OCI-M1 (cell line): ENCODE measurements at places on chromosomes 5 and 9.

DNA sequence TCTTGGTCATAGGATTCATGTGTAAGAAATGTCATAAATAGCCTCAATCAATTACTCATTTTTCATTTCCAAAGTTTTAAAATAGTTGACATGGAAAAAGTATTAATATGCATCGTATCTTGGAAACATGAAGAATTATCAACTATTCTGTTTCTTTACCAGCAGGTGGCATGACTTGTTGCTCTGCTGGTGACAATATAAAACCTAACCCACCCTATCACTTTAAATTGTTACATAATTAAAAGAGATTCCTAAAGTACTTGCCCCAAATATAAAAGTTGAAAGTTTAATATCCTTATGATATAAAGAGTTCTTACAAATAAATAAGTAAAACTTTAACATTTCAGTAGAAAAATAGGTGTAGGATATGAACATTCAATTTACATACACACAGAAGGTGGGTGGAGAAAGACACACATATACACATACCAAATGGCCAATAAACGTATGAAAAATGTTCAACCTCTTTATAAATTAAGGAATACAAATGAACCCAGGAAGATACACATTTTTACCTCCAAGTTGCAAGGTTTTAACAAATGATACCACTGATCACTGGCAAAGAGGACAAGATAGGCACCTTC, 30.6 kb downstream of the MAP1B start:
- peak; percentile 52 for DNase-seq

DNA sequence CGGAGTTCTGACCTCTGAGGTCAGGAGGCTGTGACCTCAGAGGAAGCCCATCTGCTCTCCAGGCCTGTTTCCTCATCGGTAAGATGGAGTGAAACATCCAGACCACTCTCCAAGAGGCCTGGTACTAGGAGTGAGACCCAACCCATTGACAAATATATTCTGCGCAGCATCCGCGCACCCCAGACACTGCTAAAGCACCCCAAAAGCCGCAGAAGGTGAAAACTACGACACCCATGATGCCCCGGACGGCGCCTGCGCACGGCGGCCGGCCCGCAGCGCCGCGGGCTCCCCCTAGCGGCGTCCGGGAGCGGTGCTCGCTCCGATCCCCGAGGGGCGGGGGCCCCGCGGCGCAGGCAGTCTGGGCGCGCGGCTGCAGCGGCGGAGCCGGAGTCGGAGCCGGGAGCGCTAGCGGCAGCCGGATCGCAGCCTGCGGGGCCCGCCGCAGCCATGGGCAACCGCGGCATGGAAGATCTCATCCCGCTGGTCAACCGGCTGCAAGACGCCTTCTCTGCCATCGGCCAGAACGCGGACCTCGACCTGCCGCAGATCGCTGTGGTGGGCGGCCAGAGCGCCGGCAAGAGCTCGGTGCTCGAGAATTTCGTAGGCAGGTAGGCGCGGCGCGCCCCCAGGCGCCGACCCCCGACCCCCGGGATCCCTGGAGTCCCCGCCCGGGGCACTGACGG, at the start of gene DNM1:
Gene DNM1 (plus strand): TSS at position 356 of the 683 bp plus-strand sequence. CDS start 92 bp downstream, at position 448.
- DNase-seq = peak; percentile 86

DNA sequence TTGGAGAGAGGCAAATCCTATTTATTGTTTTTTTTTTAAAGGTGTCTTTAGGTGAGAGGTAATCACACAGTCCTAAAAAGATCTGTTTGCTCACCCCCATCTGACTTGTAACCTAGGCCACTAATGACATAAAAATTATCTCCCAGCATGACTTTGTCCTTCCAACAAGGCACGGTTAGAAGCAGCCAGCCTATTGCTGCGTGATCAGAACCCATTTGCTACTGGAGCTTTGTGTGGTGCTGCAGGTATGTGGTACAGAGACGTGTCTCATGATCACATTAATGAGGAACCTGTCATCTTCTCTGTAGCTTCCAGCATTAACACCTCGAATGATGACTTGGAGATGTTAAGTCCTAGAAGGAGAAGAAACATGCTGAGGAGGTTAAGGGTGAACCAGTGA, 555.8 kb upstream of the TLE4 start:
- DNase-seq = no peak

DNA sequence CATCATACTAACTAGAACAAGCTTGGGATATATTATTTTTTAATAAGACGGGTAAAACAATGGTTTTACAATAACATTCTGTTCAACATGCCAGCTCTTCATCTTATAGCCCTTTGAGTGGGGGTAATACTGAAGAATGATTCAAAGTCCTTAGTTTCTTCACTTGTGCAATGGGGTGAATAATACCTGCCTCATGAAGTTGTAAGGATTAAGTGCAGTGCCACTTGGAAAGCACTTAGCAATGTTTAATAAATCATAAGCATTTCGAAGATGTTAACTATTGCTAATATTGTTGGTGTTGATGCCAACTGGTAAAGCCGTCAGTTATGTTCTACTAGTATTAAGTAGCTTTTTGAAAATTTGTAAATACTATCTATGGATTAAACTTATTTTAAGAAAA, 38.0 kb downstream of the TNPO1 start:
- DNase-seq = no peak

- no peak for DNase-seq
Observed at GRCh38 chr9:126591922-126592321, 21.8 kb upstream of the LMX1B start.

DNA sequence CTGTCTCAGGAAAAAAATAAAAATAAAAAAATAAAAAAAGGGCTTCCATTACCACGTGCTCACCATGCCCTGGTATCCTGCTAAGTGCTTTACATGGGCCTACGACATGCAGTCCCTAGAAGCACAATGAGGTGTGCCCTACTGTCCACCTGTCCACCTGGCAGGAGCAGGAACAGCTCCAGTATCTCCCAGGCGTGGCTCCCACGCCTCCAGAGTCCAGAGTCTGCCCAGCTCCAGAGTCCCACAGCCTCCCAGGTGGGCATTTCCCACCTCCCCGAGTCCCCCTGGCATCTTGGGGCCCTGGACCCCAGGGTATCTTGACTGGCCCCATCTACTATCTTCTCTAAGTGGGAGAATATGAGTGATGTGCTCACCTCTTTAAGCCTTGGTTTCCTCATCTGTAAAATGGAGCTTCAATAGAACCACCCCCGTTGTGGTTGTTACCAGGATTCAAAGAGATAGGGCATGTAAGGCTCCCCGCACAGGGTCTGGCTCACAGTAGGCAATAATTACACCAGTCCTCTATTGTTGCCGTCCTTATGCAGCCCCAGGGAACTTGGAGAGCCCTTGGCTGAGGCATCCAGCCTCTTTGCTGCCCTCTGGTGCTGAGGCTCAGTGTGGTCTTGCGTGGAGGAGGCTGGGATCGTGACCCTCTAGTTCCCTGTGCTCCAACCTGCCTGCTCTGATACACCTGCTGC, 8.9 kb downstream of the CXCL14 start:
- peak; percentile 28 for DNase-seq

- no peak for DNase-seq
Observed at GRCh38 chr5:59236986-59237385, 654.1 kb downstream of the RAB3C start.

- peak; percentile 2 for DNase-seq
Observed at GRCh38 chr5:140833993-140834392, at the start of gene PCDHA7. PCDHA7 (plus strand) TSS chr5:140834269; CDS start chr5:140834384, 115 bp downstream.

GRCh38 chr9:111752455-111752854, 42.3 kb downstream of the SHOC1 start:
- DNase-seq = peak; percentile 14

GRCh38 chr9:87668222-87668621, 57.7 kb upstream of the CTSL start:
- DNase-seq = no peak

- no peak for DNase-seq
Observed at GRCh38 chr5:4735261-4735660, 404.9 kb upstream of the ADAMTS16 start.

- peak; percentile 84 for DNase-seq
Observed at GRCh38 chr5:96868603-96869371, 7.5 kb upstream of the ERAP2 start.

DNA sequence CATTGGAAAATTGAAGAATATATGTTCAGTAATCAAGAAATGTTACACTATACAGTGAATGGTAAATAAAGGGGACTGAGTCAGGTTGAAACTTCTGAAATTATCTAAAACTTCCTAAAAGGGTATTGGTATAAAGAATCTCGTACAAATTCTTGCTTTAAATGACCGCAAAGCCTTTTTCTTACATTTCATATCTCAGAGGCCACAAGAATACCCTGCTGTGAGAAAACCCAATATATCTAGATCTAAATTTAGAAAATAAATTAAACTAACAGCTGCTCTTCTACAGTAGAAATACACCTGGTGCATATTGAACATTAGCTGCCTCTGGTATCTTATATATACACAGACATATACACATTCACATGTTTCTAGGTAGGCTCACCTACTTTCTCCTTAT, 221.7 kb downstream of the PCSK5 start:
- no peak for DNase-seq

DNA sequence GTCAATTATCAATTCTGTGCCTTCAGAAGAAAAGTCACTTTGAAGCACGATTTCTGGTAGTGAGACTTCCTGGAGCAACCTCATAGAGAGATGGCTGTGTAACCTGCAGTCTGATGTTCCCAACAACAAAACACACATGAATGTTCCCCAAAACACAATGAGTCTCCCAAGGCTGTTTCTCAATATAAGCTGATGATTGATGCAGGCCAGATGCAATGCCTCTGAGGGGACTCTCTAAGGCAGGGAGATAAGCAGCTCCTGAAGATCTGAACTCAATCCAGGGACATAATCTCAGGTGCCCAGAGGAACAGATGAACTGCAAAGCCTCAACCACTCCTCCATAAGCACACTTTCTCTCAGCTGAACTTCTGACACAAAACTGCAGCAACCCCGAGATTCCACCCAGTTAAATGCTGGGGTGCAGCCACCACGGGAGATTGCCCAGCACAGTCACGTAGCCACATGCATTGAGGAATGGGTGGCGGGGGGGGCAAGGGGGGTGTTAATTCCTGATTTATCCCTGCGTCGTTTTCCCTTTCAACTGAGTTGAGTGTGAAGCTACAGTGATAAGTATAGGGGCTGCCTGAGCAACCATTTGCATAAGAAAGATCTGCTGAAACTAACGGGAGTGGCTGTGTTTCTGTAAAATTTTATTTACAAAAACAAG, 122.7 kb upstream of the RASEF start:
- DNase-seq = no peak

- DNase-seq = peak; percentile 27
Observed at GRCh38 chr5:75331095-75332090, 5.6 kb upstream of the HMGCR start.

GRCh38 chr5:30650311-30650710, 543.2 kb upstream of the CDH6 start:
- peak; percentile 13 for DNase-seq

DNA sequence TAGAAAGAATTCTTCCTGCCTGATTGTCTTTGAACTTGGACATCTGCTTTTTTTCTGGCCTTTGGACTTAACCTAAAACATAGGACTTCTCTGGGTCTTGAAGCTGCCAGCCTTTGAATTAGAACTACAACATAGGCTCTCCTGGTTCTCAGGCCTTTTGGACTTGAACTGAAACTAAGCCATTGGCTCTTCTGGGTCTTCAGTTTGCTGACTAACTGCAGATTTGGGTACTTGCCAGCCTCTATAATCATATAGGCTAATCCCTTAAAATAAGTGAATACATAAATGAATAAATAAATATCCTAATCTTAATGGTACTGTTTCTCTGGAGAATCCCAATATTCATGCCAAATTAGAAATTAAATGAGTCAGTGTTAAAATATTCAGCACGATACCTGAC, 473.4 kb upstream of the PAPPA start:
- no peak for DNase-seq

DNA sequence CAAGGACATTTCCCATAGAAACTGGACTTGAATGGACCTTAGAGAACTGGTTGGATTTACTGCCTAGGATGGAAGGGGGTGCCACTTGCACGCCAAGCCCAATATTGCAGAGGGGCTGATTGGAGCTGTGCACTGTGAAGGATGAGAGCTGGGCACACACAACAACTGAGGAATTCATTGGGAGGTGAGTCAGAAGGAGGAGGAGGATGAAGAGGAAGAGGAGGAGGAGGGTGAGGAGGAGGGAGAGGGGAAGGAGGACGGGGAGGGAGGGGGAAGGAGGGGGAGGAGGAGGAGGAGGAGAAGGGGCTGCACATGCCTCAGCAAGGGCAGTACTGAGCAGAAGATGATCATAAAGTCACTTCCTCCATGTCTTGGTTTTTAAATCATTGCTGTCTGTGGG, 5.7 kb upstream of the ICE1 start:
- DNase-seq = no peak

GRCh38 chr5:16585041-16585667, 31.6 kb downstream of the RETREG1 start:
- peak; percentile 2 for DNase-seq

DNA sequence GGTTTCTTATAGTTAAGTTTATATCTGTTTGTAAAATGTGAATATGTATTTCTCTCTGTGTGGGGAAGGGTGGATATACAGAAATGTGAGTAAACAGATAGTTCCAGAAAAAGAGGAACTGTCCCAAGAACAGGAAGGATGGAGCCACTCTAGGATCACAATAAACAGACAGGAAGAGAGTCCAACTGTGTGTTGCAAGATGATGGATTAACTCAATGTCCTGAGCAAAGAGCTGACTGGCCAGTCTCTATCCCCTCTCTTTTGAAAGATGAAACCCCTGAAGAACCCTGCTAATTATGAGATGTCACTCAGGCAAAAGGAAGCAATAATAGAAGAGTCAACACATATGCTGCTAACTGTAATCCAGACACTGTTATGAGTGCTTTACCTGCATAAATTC, 202.7 kb downstream of the SEMA6A start:
- peak; percentile 7 for DNase-seq

GRCh38 chr5:88860501-88860900, 22.5 kb downstream of the MEF2C start:
- DNase-seq = no peak

GRCh38 chr5:159963935-159964334, 45.0 kb upstream of the TTC1 start:
- DNase-seq = no peak

GRCh38 chr5:150284311-150284710, 5.3 kb downstream of the CAMK2A start:
- no peak for DNase-seq

DNA sequence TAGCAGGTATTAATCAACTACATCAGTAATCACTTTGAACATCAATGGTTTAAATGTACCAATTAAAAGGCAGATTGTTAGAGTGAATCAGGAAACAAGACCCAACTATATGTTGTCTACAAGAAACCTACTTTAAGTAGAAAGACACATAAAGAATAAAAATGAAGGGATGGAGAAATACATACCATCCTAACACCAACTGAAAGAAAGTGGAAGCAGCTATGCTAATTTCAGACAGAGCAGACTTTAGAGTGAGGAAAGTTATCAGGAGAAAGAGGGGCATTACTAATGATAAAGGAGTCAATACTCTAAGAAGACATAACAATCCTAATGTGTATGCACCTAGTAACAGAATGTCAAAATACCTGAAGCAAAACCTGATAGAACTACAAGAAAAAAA, 125.8 kb downstream of the NR6A1 start:
- DNase-seq = no peak

DNA sequence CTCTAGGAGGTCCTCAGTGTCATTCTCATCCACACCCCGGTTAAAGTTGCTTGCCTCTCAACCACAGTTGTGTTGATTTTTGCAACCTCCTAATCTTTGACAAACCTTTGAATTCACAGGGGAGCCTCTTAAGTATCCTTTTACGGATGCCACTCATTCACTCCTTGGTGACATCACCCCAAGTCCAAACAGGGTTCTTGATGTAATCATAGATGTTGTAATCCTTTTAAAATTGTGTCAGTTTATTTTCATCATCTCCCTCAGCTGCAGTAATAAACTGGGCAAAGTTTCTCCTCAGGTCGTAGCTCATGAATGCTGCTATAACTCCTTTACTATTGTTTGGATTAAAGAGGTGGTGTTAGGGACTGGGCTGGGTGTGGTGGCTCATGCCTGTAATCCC, 637.2 kb upstream of the NUDT12 start:
- DNase-seq = no peak
